ENCODE measurements at places on chromosomes 4 and X. TPM values are rescaled to one million over a fixed set of nuclear protein-coding genes. Genes with fewer than 3 reads are reported as not detected.

GRIA3 gene
- total RNA-seq, result 2.5 TPM

EMCN gene
- 3.2 TPM for total RNA-seq

CRMP1 gene
- 0.08 TPM for total RNA-seq

WAS gene
- total RNA-seq, result not detected

VCX3B gene
- not detected for total RNA-seq

ALB gene
- total RNA-seq, result not detected

DGKK gene
- not detected for total RNA-seq

KDR gene
- total RNA-seq, result 1.9 TPM

ATP1B4 gene
- total RNA-seq, result not detected

GAGE12J gene
- not detected for total RNA-seq

FHIP1A gene
- total RNA-seq, result under 0.01 TPM

TEX13C gene
- not detected for total RNA-seq

SYN1 gene
- total RNA-seq, result 0.08 TPM

MAMLD1 gene
- total RNA-seq, result 0.45 TPM

GAGE1 gene
- total RNA-seq, result not detected

CXCL3 gene
- 0.68 TPM for total RNA-seq

SULT1E1 gene
- total RNA-seq, result 291 TPM

PPP1R2C gene
- total RNA-seq, result not detected

TNIP3 gene
- under 0.01 TPM for total RNA-seq

TAF7L gene
- total RNA-seq, result 0.23 TPM

TENM3 gene
- 0.08 TPM for total RNA-seq

F8A3 gene
- not detected for total RNA-seq

ZCCHC12 gene
- not detected for total RNA-seq

MORC4 gene
- 25.9 TPM for total RNA-seq

CT45A2 gene
- not detected for total RNA-seq

PARM1 gene
- total RNA-seq, result 0.70 TPM

IL21 gene
- not detected for total RNA-seq

Measured in smooth muscle cell of the coronary artery (primary cell).